ENCODE measurements at places on chromosomes 1 and 21. TPM values are rescaled to one million over a fixed set of nuclear protein-coding genes. Genes with fewer than 3 reads are reported as not detected.

Gene PKP1
- 11.6 TPM for total RNA-seq

Gene NBPF8
- total RNA-seq: 12.7 TPM

Gene SASS6
- total RNA-seq: 3.6 TPM

Gene UBL4B
- total RNA-seq: not detected

Gene SPAG17
- total RNA-seq: 0.13 TPM

Gene CHI3L2
- 7.5 TPM for total RNA-seq

Gene LIN9
- total RNA-seq: 3.8 TPM

Gene FCRLA
- 0.88 TPM for total RNA-seq

Gene BARHL2
- total RNA-seq: not detected

DNA sequence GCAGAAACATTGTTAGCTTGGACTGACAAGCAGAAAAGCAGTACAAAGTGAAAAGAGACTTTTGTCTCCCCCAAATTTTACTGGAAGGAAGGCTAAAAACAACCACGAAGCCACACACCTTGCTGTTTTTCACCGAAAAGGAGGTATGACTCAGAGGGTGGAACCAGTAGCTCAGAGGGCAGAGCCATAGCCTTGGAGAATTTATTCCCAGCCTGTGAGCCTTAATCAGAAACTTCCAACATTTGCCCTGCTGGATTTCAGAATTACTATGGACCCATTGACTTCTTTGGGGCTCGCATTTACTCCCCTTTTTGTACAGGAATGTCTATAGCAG is 32.0 kb downstream of the RPS6KC1 start:
- no peak for DNase-seq

GRCh38 chr1:201348211-201348566 is 29.3 kb downstream of the TNNT2 start:
- DNase-seq: no peak

DNA sequence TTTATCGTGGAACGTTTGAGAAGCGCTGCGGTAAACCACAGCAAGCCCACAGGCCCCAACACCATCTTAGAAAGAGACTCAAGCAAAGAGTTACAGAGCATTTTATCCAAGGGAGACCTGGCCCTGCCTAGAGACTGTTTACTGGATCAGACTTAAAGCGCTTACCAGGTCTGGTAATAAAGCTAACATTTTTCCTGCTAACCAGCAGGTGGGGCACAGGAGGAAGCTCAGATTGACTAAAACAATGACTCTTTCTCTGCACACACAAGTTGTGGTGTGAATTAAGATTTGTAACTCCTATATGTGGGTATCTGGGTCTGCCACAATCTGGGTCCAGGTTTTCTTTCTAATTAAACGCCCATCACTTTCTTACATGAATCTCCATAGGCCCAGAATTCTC is 136.5 kb upstream of the ETS2 start:
- DNase-seq: no peak

GRCh38 chr1:207164086-207164485 is 60.1 kb downstream of the C4BPA start:
- no peak for DNase-seq

DNA sequence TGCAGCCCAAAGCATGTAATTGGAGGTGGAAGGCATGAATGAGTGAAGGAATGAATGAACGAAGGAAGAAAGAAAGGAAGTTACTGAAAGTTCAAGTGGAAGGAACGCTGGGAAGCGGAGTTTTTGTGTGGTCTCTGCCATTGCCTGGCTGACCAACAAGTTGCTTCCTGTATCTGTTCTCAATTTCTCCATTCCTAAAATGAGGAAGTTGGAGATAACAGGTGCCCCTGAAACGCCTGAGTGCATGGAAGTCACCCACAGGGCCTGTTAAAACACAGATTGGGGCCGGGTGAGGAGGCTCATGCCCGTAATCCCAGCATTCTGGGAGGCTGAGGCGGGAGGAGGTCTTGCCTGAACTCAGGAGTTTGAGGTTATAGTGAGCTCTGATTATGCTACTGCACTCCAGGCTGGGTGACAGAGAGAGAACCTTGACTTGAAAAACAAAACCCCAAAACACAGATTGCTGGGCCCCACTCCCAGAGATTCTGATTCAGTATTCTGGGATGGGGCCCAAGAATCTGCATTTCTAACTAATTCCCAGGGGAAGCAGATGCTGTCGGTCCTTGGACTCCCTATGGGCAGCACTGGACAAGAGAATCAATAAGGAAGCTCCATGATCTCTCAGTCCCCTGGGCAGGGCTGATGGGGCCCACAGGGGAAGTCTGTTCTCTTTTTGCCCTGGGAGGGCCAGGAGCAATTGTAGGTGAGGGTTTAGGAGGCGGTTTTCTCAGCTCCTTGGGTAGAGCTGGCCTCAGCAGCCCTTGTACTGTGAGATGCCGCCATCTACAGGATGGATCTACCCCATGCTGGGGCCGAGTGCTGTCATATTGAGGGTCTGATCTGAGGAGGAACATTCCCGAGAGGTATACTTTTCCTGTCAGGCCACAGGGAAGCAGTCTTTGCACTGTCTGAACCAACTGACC is 3.3 kb upstream of the CNR2 start:
- DNase-seq: peak; percentile 41

- no peak for DNase-seq
Measured at GRCh38 chr1:151211972-151212705, 13.8 kb downstream of the PIP5K1A start.

- no peak for DNase-seq
Measured at GRCh38 chr1:46364612-46365011, 24.0 kb downstream of the NSUN4 start.

DNA sequence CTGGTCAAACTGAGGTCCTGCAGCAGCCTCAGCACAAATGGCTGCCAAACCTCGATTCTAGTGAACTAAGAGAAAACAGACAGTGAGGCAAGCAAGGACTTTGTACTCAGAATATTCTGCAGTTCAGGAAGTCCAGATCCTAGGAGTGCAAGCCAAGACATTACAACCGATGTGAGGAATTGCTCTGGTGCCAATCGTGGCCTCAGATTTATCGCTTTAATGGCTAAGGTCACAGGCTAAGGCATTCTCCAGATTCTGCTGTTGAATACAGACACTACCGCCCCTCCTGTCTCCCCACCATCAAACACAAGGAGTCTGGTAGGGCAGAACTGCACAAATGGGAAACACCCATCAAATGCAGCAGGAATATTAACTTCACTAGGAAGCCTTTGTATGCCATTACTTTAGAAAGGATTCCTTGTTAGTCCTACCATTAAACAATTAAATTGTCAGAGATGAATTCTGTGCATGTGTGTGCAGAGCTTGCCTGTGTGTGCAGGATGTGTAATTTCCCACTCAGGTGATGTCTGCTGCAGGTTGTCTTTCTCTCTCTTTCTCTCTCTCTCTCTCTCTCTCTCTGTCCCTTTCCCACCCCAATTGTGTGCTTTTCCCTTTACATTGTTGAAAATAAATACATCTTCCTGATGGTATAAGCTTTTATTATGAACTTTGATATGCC is 9.2 kb upstream of the SERTAD4 start:
- no peak for DNase-seq

GRCh38 chr1:40982721-40983120 is 3.2 kb downstream of the CTPS1 start:
- DNase-seq: no peak

GRCh38 chr1:22153660-22154437 is 11.0 kb upstream of the WNT4 start:
- DNase-seq: no peak

GRCh38 chr1:206703661-206704060 is 19.0 kb downstream of the MAPKAPK2 start:
- DNase-seq: no peak

GRCh38 chr1:42109600-42109999 is 43.6 kb upstream of the GUCA2B start:
- no peak for DNase-seq

DNA sequence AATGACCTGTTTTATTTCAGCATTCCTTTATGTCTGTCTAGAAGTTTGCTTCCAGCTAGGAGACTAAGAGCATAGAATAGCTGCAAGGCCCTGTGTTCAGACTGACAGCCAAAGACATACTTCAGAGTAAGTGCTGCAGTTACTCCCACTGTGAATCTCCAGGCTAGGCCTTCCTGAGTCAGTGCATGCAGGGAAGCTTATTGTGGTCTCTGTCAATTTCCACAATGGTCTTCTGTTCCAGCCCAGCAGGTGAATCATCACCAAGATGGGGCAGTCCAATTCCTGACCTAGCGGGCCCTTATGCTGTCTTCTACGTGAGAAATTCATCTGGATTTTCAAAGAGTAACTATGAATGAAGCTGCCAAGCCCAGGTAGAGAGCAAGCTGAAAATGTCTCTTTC is 146.3 kb upstream of the C8B start:
- DNase-seq: no peak

GRCh38 chr1:82879701-82880305 is 1079.1 kb downstream of the ADGRL2 start:
- no peak for DNase-seq

GRCh38 chr1:60541831-60542532 is 468.4 kb upstream of the C1orf87 start:
- DNase-seq: no peak

- DNase-seq: peak; percentile 31
Measured at GRCh38 chr21:16124378-16125138, 394.8 kb downstream of the USP25 start.

DNA sequence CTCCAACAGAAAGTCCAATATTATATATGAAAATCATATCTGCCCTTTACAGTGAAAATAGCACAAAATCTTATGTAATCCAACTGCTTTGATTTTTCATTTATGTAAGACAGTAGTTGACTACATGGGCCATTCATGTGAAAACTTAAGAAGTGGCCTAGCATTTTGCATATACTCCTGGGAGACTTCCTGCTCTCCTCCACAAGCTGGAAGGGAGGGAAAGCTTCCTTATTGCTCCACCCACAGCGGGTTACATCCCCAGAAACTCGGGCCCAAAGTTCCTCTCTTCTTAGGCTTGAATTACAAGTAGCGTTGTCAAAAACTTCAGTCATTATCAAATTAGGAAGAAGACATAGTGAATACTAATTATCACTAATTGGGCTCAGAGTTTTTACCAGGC is 29.2 kb downstream of the FYB2 start:
- no peak for DNase-seq

- no peak for DNase-seq
Measured at GRCh38 chr1:112027696-112028095, 38.2 kb upstream of the KCND3 start.

- no peak for DNase-seq
Measured at GRCh38 chr21:45382697-45382997, 22.3 kb upstream of the COL18A1 start.

GRCh38 chr1:45456531-45456930 is 34.4 kb downstream of the TESK2 start:
- no peak for DNase-seq

GRCh38 chr1:36106269-36106668 is 17.6 kb downstream of the ADPRS start:
- no peak for DNase-seq

GRCh38 chr1:208201229-208201628 is 43.0 kb downstream of the PLXNA2 start:
- peak; percentile 82 for DNase-seq

DNA sequence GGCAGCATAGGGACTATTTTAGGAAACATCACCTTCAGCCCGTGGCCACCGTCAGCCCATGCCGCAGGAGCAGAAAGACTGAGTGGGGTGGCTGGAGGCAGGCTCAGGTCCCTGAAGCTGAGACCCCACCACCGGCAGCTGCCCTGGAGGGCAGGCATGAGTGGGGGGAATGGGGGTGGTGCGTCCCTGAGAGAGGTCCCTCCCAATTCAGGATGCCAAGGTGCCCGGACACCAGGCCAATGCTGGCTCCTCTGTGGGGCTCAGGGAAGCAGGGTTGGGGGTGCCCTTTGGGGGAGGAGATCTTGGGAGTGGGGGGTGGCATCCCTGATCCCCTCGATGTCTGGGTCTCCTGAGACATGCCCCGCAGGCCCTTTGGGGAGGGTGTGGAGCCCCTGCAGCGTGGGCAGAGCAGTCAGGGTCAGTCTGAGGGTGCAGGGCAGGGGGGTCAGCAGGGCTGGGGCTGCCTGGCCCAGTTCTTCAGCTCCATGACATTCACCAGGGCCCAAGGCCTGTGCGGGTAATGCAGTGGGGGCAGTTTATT is 998 bp upstream of the TTC34 start:
- no peak for DNase-seq

Measured in kidney epithelial cell (primary cell).